ENCODE measurements at places on chromosomes 4 and X.

DNA sequence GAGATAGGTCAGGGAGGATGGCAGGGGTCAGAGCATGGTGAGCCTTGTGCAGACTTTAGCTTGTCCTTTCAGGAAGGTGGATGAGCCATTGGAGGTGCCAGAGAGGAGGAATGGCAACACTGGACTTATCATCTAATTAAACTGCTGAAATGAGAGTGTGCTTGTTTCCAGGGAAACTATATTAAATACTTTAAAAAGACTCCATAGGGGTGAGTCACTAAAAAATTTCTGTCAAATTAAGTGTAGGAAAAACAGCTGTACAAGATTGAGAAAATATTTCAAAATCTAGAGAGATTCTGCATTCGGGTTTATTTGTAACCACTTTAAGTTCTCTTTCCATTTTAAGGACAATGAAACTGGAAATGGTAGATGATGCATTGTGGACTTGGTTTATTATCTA lies 11.4 kb downstream of the FRAS1 start:
- no peak for DNase-seq

DNA sequence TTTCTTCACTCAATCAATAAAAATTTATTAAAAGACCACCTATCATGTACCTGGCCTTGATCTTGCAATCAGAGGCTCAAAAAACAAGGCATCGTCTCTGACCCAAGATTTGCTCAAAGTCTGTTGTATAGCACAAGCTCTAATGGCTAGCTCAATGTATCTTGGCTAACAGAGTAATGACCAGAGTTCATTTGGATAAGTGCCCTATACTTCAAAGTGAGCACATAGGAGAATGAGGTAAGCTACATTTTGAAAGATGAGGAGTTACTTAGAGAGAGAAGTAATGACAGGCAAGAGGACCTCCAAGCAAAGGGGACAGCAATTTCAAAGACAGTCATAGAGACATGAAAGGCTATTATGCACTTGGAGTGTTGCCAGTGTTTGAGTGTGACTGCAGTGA lies 22.9 kb upstream of the GABRQ start:
- DNase-seq: no peak

GRCh38 chr4:147879676-147880075 lies 147.8 kb downstream of the ARHGAP10 start:
- DNase-seq: no peak

GRCh38 chr4:147913137-147913536 lies 181.2 kb downstream of the ARHGAP10 start:
- no peak for DNase-seq

GRCh38 chrX:10023821-10024220 lies 56.7 kb downstream of the CLDN34 start:
- no peak for DNase-seq

DNA sequence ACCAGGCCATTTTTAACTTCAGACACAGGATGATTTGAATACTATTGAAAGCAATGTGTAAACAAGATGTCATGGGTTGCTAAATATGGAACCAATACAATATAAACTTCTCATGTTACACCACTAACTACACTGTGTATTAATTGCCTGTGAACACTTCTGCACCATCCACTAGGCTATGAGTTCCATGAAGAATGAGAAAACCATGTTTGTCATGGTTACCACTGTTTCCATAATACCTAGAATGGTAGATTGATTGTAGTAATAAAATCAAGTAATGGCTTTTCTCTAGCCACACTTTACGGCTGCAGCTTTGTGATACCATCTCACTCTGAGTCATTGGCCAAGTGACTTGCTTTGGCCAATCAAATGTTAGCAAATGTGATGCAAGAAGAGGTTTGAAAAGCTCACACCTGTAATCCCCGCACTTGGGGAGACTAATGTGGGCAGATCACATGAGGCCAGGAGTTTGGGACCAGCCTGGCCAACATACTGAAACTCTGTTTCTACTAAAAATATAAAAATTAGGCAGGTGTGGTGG lies 19.9 kb upstream of the CYBB start:
- DNase-seq: no peak

Measured in naive thymus-derived CD8-positive, alpha-beta T cell (primary cell).